ENCODE measurements at places on chromosomes 12 and 14. TPM values are rescaled to one million over a fixed set of nuclear protein-coding genes. Genes with fewer than 3 reads are reported as not detected.
A peak's percentile ranks its signal among the peaks of the same experiment; 100 is the strongest.

DNA sequence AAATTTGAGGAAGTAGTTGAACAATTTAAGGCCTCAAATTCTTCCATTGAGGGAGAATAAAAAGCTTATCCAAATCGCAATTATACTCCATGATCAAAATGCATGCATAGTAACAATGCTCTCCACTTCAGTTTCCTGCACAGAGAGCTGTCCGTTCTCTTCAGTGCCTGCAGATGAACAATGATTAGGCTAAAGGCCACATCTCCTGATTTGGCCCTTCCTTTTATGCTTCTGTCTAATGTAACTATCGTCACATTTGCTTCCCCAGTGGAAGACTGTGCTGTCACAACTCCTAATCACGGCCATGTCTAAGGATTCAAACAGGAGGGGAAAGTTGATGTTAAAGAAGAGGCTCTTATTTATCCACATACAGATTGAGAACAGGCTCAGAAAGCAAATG, 113.6 kb upstream of the NPAS3 start:
- H3K4me3 ChIP-seq, result no peak overlapping the region
- DNase-seq, result no peak
- no peak overlapping the region for H3K27ac ChIP-seq
- no peaks in the 10 kb centered on the region for H3K36me3 ChIP-seq
- no peaks in the 10 kb centered on the region for H3K4me1 ChIP-seq

DNA sequence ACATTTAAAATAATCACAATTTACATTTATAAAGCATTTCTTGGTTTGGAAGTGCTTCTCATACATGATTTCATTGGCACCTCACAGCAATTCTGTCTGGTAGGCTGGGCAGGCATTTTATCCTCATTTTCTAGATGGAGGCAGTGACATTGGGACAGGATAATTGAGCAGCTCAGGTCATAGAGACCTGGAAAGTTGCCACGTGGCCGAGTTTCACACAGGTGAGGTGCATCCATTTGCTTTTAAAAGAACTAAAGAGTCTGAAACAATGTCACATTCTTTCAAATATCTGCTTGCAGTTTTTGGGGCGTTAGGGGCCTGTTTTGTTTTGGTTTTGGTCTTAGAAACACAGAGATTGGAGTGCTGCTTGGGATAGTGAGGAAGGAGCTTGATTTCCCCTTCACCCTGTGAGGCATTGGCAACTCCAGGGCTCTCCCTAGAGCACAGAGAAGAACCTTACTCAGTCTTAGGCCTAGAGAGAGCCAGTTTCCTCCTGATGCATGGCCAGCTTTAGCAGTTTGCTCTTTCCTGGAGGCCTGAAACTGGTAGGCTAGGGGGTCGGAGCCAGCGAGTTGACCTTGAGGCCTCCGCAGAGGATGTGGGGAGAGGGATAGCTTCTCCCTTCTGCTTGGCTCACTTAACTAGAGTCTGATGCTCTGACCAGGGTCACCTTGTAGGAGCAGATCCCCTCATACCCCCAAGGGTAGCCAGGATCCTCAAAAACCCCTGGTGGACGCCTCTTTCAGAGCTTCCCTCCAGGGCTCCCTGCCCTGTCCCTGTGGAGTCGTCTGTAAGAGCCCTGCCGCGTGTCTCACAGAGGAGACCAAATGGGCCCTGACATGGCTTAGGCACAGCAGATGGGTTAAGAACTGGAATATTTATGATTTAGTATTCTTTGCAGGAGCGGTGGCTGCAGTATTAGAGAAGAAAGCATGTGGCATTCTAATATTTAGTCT, 34.9 kb upstream of the JDP2 start:
- no peaks in the 10 kb centered on the region for H3K36me3 ChIP-seq
- no peaks in the 10 kb centered on the region for H3K27me3 ChIP-seq
- no peak for DNase-seq
- H3K4me3 ChIP-seq, result no peak overlapping the region

DNA sequence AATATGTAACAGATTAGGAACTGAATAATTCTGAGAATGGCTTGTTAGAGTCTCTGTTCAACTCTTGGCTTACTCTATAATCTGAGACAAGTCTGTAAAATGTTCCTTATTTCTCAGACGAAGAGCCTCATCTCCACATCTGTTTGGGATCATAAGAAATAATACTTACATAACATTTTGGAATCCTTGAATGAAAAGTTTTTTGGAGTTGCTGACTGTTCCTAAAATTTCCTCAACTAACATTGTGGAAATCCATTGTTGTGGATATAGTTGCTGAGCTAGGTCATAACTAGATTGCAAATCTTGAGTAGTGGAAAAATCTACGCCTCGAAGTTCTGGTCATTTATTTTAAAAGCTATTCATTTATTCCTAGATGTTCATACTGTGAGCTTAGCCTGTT, 402.9 kb downstream of the ZFP36L1 start:
- H3K27me3 ChIP-seq, result no peaks in the 10 kb centered on the region
- DNase-seq, result no peak
- no peak overlapping the region for H3K27ac ChIP-seq
- peaks cover 62% of the 10 kb centered on the region for H3K4me1 ChIP-seq
- H3K4me3 ChIP-seq, result no peak overlapping the region
- H3K36me3 ChIP-seq, result no peaks in the 10 kb centered on the region

DNA sequence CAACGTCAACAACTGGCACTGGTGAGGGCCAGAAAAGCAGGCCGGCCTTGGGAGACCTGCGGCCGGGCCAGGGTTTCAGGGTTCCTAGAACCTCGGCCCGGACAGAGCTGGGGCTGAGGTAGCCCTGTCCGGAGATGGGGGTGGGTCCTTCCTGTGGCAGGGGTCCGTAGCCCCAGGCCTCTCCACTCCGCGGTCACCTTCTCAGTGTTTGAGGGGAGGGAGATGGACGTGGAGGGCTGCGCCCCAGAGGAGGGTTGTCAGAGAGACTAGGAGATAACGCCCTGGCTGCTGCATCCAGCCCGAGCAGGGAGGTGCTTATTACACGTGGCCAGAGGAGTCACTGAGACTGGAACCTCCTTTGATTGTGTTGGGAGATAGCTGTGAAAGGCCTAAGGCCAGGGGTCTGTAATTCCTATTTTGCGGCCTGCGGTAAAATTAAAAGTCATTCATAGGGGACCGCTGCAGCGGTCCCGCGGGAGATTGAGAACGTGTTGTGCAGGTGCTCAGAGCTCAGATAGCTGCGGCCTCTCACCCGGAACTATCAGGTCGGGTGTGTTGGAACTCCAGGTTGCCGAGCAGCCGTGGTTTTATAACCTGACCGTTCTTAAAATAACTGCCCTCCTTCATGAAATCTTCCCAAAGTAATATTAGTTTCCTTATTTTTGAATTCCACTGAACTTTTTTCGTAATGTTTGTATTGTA, 507 bp downstream of the AHSA1 start:
- peak overlapping the region; percentile 98 for H3K4me3 ChIP-seq
- peak; percentile 15 for DNase-seq

GRCh38 chr14:29684926-29685325, 242.7 kb downstream of the PRKD1 start:
- no peak for DNase-seq
- no peaks in the 10 kb centered on the region for H3K36me3 ChIP-seq
- no peaks in the 10 kb centered on the region for H3K27me3 ChIP-seq
- no peak overlapping the region for H3K27ac ChIP-seq
- H3K4me3 ChIP-seq, result no peak overlapping the region

DNA sequence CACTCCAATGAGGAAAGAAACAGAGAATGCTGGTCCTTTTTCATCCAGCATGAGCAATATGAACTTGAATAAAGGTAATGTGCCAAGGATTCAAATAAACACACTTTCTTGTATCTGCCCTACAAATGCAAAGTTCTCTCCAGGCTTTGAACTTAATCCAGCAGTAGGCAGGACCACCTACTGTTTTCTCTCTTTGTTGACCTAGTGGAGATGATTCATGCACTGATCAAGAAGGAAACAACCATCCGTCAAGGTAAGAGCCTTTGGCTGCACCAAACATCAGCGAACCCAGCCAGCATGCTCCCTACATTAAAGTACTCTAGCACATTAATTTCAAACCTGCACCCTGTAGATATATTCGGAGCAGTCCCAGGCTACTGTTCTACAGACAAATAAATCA, 489.3 kb downstream of the GALC start:
- no peaks in the 10 kb centered on the region for H3K36me3 ChIP-seq
- H3K4me1 ChIP-seq, result no peaks in the 10 kb centered on the region
- DNase-seq, result no peak
- H3K27me3 ChIP-seq, result no peaks in the 10 kb centered on the region
- no peak overlapping the region for H3K4me3 ChIP-seq
- H3K27ac ChIP-seq, result no peak overlapping the region

DNA sequence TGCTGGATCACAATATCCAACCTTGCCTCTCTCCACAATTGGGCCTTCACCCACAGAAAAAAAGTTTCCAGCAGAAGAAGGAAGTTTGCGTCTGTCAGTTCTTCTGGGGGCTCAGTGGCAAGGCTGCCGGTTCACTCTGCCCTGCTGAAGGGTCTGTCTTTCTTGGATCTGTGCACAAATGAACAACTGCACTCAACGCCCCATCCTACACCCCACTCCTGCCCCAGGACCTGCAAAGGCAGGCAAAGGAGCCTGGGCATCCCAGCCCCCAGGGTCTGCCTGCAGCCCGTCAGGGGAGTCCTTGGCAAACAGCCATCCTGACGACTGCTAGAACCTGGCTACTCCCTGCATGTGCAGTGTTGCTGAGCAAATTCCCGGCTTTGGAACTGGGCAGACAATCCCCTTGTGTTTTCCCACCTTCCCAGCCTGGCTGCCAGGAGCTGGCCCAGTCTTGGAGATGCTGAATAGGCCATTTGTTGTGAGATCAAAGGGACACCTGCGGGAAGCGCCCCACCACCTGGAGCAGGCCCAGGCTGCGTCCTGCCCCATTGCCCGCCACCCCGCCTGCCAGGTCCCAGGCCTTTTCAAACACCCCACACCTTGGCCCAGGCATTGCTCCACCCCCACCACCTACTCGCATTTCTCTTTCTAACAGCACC, 311.9 kb downstream of the BCL11B start:
- no peak for DNase-seq
- H3K36me3 ChIP-seq, result no peaks in the 10 kb centered on the region
- no peak overlapping the region for H3K4me3 ChIP-seq
- no peaks in the 10 kb centered on the region for H3K27me3 ChIP-seq

- H3K4me1 ChIP-seq, result no peaks in the 10 kb centered on the region
- peak overlapping the region; percentile 84 for H3K27ac ChIP-seq
- H3K36me3 ChIP-seq, result no peaks in the 10 kb centered on the region
- H3K27me3 ChIP-seq, result no peaks in the 10 kb centered on the region
- no peak overlapping the region for H3K4me3 ChIP-seq
Measured at GRCh38 chr12:46472893-46473633, 100.5 kb upstream of the SLC38A2 start.

DNA sequence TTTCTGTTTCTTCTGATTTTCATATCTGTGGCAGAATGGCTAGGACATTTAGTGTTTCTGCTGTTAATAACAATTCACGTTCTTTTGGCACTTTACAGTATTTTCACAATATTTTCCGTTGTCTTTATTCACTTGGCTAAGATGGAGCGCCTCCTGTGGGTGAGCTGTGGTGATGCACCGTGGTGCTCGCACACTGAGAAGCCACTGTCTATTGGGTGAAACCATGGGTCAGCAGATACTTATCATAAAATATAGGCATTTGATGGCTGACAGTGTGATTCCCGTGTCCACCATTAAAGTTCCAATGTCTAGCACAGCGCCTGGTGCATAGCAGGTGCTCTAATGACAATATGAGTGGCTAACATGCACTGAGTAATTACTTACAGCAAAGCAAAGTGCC, 141.8 kb downstream of the VRK1 start:
- H3K27me3 ChIP-seq, result no peaks in the 10 kb centered on the region
- no peak for DNase-seq
- H3K4me1 ChIP-seq, result no peaks in the 10 kb centered on the region
- no peaks in the 10 kb centered on the region for H3K36me3 ChIP-seq
- no peak overlapping the region for H3K4me3 ChIP-seq

- no peaks in the 10 kb centered on the region for H3K4me1 ChIP-seq
- no peak overlapping the region for H3K4me3 ChIP-seq
- H3K27ac ChIP-seq, result no peak overlapping the region
- no peak for DNase-seq
Measured at GRCh38 chr14:53016491-53016890, 65.6 kb upstream of the FERMT2 start.

- no peaks in the 10 kb centered on the region for H3K27me3 ChIP-seq
- peaks cover 24% of the 10 kb centered on the region for H3K4me1 ChIP-seq
- no peak for DNase-seq
- peak within 1 kb of the TSS; percentile 61 for H3K4me3 ChIP-seq
Measured at GRCh38 chr12:57632958-57633840, at the start of gene B4GALNT1. B4GALNT1 (minus strand) TSS chr12:57633201; CDS start chr12:57632132, 1,069 bp downstream.

DNA sequence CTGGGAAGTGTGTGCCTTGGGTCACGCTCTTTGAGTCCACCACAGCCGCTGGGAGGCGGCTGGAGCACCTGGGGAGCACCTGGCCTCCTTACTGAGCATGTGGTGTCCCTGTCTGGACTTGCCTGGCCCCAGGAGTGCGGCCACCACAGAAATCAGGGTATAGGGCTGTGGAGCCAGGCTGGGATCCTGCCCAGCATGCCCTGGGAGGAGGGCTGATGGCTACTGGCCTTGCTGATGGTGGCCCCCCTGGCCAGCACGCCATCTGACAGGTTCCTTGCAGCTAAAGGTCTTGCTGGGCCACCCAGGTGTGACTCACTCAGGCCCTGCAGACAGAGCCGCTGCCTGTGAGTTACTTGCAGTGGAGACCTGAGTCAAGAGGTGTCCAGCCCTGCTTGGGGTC, 6.0 kb downstream of the ULK1 start:
- H3K27me3 ChIP-seq, result no peaks in the 10 kb centered on the region
- no peak for DNase-seq

GRCh38 chr12:14258575-14258940, 106.9 kb upstream of the ATF7IP start:
- H3K4me1 ChIP-seq, result no peaks in the 10 kb centered on the region
- no peak overlapping the region for H3K4me3 ChIP-seq
- no peak for DNase-seq

DNA sequence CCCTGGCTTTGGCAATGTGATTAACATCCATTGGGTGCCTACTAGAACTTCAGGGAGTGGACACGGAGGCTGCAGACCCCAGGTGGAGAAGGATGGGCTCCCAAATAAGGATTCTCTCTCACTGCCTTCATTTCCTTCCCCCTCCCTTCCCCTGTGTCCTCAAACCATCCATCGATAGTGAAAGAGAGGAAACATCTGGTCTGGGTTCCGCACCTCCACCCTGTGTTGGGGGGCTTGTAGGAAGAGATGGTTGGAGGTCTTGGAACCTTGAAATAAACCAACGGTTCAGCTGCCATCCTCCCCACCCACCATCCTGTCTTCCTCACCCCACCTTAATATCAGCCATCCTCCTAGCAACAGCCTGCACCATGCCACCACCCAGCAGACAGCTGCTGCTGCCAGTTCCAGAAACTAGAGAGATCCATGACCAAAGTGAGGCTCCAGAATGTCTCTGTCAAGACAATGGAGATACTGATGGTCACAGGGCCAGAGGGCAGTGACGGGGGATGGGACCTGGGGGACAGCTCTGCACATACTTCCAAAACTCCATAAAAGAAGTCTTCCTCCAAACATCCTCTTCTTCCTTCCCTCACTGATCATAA, 153.1 kb upstream of the CCND2 start:
- H3K27me3 ChIP-seq, result no peaks in the 10 kb centered on the region
- H3K36me3 ChIP-seq, result no peaks in the 10 kb centered on the region
- H3K27ac ChIP-seq, result no peak overlapping the region
- peaks cover 22% of the 10 kb centered on the region for H3K4me1 ChIP-seq

DEPDC4 gene
- not detected for total RNA-seq

CLEC2A gene
- total RNA-seq, result not detected

NOVA1 gene
- 32.9 TPM for total RNA-seq

Data from tibial nerve (tissue), 4 donors.